NCI-H460 (cell line): ENCODE measurements at places on chromosomes 13 and 19.

DNA sequence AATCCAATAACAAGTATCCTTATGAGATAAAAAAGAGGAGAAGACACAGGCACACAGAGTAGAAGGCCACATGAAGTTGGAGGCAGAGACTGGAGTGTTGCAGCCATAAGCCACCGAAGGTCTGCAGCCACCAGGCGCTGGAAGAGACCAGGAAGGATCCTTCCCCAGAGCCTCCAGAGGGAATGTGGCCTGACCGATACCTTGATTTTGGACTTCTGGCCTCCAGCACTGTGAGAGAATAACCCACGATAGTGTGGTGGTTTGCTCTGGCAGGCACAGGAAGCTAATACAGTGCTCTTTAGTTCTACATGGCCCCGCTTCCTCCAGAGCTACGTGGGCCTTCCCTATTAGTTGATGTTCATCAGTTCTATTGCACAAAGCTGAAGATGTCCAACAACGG lies 15.3 kb upstream of the SULT2A1 start:
- DNase-seq: no peak

- no peak for DNase-seq
Measured at GRCh38 chr19:6730941-6731670, 6.3 kb downstream of the GPR108 start.

GRCh38 chr13:40983725-40984667 lies 35.1 kb downstream of the ELF1 start:
- no peak for DNase-seq

- no peak for DNase-seq
Measured at GRCh38 chr19:22945560-22945959, 57.4 kb downstream of the ZNF728 start.

DNA sequence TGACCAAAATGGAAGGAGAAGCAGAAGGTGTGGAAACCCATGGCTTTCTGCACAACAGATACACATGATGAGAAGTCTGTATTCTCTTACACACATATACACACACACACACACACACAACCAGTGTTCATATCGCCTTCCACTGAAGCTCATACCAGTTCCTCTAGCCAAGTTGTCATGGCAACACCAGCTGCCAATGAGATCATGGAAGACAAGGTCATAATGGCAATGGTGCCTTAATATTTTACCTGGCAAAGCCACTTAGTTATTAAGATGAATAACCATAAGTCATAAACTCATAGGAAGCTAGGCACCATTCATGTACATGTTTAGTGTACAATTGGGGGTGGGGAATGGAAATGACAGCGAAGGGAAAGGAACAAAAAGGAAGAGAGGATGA lies 2.6 kb upstream of the DHRS12 start:
- DNase-seq: no peak

GRCh38 chr13:105655046-105655445 lies 880.4 kb downstream of the EFNB2 start:
- DNase-seq: no peak

GRCh38 chr19:57664269-57665127 lies 4.2 kb upstream of the ZSCAN4 start:
- DNase-seq: peak; percentile 12

DNA sequence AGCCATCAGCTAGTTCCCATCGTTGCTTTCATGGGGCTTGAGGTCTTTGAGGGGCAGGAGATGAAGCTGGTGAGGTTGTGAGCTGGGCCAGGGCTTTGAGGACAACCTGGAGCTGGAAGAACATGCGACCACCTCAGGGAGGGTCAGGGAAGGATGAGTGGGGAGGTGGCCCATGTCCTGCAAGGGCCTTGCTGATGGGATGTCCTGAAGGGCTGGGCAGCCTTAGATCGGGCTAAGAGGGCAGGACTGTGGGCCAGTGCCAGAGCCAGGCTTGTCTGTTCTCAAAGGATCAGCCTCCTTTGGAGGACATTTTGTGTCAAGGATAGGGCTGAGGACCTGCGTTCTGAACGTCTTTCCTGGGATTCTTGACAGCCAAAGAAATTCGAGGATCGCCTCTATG lies 10.5 kb downstream of the CYTH2 start:
- DNase-seq: no peak

- DNase-seq: no peak
Measured at GRCh38 chr19:52453324-52454094, at the start of gene ZNF578. Gene ZNF578, plus strand, starts transcription at chr19:52453553. Its CDS starts 48,293 bp downstream, at chr19:52501846.

DNA sequence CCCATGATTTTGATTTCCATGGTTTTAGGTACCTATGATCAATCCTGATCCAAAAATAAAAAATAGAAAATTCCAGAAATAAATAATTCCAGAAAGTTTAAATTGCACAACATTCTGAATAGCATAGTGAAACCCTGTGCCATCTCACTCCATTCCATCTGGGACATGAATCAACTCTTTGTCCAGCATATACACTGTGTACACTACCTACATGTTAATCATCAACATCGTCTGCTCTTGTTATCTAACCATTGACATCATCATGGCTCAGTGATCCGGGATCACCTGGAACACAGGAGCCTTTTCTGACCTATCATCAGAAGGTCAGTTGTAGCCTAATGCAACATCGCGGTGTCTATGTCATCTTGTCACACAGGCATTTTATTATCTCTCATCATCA lies 75.6 kb downstream of the MYO16 start:
- no peak for DNase-seq

DNA sequence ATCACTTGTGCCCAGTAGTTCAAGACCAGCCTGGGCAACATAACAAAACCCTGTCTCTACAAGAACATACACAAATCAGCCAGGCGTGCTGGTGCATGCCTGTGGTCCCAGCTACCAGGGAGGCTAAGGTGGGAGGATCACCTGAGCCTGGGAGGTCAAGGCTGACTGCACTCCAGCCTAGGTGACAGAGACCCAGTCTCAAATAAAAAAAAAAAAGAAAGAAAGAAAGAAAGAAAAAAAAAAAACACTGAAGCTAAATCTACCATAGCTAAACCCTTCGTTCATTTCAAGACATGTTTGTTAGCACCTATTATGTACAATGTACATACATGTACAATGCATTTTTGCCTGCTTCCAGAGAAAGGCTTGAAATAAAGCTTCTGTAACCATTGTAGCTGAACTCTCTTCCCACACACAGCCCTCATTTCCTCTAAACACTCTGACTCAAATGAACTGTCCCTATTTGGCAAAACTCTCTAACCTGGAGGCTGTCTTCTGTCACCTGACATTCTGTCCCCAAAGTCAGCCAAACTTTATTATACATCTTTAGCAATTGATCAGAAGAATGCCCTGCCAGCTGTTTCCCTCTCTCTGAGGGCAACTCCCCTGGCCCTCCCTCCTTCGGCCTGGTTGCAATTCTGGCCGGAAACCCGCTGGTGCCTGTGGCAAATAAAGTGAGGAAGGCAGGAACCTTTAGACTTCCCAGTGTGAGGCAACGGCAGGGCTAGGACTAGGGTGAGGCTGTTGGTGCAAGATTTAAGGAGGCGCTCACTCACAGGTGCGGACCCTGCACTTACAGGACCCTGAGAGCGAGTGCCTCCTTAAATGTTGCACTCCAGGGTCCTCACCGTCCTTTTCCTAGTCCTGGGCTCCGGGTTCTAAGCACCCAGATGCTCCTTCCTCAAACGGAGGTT lies 1.8 kb downstream of the ETHE1 start:
- no peak for DNase-seq

DNA sequence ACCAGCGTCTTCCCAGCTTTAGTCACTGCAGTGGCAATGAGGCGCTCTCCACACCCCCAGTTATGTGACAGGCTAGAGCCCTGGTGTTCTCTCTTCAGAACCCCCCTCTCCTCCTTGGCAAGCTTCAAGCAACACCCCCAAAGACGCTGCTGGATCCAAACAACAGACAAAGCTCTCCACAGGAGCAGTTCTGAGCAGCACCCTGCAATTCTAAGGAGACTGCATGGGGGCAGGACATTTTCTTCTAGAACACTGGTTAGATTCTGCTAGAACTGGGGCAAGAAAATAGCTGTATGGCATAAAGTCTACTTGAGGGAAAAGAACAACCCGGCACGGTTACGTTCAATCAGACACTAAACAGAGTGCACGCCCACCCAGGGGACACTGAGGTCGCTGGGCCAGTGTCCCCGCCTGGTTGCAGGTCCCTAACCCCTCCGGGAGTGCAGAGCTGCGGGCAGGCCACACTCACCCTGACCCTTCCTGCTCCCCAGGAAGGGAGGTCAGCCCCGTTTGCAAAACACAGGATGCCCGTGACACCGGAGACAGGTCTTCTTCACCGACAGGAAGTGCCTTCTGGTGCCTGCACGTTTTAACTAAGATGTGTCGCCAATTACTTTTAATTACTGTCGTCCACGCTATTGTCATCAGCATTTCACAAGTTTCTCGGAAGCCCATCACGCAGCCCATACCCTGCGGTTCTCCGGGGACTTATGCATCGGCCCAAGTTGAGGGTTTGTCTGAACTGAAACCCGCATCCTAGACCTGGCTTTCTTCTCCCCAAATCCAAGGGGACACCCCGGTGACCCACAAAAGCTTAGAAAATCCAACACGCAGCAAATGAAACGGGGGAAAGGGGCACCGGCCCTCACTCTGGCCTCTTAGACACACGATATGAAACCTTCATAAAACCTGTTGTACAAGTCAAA lies 943 bp downstream of the GJB6 start:
- no peak for DNase-seq

GRCh38 chr19:43444531-43445287 lies 20.7 kb downstream of the LYPD3 start:
- no peak for DNase-seq

GRCh38 chr13:107216046-107216755 lies 648.3 kb upstream of the ARGLU1 start:
- DNase-seq: no peak

DNA sequence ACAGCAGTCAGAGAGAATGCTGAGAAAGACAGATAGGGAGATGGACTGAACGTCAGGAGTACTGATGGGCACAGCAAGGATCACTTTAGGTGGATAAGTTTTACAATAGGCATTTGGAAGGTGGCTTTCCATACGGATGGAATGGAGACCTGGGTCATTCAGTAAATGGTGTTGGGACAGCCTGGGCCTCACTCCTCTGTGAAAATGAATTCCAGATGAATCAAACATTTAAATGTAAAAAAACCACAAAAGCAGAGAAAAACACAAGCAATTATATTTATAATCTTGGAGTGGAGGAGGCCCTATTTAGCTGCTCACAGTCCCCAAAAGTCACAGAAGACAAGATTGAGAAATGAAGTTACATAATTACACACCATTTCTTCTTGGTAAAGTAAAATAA lies 4.7 kb downstream of the IL17D start:
- no peak for DNase-seq

GRCh38 chr13:69108486-69108885 lies 999.1 kb upstream of the ATXN8OS start:
- DNase-seq: no peak

DNA sequence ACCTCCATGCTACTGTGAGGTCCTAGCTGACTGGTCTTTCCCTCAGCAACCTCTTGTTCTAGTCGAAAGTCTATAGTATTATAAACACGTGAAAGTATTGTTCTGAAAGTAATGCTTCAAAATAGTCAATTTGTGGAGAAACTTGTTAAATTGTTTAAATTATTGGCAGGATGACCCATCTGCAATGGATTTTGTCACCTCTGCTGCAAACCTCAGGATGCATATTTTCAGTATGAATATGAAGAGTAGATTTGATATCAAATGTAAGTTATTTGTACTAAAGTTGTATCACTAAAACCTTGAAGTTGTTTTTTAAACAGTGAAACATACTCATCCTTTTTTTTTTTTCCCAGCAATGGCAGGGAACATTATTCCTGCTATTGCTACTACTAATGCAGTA lies 25.9 kb downstream of the UBA2 start:
- DNase-seq: no peak

DNA sequence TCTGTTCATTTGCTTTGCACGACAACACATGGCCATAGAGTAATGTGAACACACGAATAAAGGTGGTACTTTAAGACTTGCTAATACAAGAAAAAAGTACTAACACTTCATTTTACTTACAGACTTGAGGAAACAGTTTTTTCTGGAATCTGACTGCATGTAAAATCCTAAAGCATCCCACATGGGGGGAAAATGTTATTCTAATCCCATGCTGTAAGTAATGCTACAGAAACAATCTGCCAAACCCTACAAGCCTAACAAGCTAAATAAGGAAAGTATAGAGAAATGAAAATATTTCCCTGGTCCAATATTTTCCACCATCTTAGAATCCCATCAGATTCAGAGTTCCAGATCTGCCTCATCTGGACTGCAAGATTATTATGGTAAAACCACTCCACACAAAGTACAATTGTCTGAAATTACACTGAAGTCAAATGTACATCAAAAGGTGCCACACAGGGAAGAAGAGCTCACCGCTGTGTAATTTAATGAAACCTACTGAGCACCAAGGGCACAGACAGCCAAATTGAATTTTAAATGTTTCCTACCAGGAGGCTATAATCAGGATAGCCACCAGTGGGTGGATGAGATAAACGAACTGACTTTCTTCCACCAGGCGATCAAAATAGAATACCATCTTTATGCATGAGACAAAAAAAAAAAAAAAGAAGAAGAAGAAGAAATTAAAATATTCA lies 22.0 kb downstream of the LHFPL6 start:
- DNase-seq: no peak

GRCh38 chr13:25347151-25347550 lies 24.6 kb upstream of the ATP8A2 start:
- no peak for DNase-seq

DNA sequence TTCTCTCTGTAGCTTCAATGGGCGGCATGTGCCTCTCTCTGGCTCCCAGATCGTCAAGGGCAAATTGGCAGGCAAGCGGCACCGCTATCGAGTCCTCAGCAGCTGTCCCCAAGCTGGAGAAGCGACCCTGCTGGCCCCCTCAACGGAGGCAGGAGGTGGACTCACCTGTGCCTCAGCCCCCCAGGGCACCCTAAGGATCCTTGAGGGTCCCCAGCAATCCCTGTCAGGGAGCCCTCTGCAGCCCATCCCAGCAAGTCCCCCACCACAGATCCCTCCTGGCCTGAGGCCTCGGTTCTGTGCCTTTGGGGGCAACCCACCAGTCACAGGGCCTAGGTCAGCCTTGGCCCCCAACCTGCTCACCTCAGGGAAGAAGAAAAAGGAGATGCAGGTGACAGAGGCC lies 1.7 kb downstream of the POLR1G start:
- no peak for DNase-seq

DNA sequence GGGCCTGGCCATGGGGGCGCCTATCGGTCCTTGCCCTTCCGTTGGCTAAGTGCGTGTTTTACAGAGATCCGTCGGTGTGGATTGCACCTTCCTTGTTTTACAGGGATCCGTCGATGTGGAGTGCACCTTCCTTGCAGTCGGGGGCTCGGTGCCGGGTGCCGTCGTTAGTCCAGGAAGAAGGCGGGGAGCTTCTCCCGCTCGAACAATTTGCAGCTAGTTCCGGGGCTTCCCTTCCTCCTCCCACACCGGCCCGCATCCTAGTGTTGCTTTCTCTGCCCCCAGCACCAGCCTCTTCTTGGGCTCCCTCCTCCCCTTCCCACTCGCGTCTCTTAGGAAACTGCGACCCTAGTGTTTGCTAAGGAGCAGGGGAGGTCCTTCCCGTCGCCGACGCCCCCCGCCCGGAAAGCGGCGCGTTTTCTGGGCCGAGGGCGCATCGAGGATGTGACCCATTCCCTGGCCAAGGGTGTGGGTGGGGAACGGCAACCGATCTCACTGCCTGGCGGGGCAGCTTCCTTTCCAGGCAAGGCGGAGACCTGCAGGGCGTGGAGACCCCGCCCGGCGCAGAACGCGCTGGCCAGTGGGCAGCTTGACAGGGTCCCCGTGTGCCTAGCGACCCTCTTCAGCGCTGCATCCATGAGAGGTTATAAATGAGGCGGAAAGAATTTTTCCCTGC lies 75.7 kb upstream of the ZNF91 start:
- DNase-seq: no peak

- DNase-seq: no peak
Measured at GRCh38 chr19:18869023-18869618, 26.8 kb downstream of the CERS1 start.
